ENCODE measurements at places on chromosomes 11 and 22. TPM values are rescaled to one million over a fixed set of nuclear protein-coding genes. Genes with fewer than 3 reads are reported as not detected.
A peak's percentile ranks its signal among the peaks of the same experiment; 100 is the strongest.

Gene F2
- not detected for total RNA-seq

Gene PAX6
- total RNA-seq = not detected

Gene NDUFS8
- 291 TPM for total RNA-seq

Gene TMPRSS5
- not detected for total RNA-seq

GRCh38 chr22:19619144-19620009 lies 94.9 kb upstream of the SEPTIN5 start:
- no peaks in the 10 kb centered on the region for H3K27me3 ChIP-seq
- no peaks in the 10 kb centered on the region for H3K4me1 ChIP-seq

DNA sequence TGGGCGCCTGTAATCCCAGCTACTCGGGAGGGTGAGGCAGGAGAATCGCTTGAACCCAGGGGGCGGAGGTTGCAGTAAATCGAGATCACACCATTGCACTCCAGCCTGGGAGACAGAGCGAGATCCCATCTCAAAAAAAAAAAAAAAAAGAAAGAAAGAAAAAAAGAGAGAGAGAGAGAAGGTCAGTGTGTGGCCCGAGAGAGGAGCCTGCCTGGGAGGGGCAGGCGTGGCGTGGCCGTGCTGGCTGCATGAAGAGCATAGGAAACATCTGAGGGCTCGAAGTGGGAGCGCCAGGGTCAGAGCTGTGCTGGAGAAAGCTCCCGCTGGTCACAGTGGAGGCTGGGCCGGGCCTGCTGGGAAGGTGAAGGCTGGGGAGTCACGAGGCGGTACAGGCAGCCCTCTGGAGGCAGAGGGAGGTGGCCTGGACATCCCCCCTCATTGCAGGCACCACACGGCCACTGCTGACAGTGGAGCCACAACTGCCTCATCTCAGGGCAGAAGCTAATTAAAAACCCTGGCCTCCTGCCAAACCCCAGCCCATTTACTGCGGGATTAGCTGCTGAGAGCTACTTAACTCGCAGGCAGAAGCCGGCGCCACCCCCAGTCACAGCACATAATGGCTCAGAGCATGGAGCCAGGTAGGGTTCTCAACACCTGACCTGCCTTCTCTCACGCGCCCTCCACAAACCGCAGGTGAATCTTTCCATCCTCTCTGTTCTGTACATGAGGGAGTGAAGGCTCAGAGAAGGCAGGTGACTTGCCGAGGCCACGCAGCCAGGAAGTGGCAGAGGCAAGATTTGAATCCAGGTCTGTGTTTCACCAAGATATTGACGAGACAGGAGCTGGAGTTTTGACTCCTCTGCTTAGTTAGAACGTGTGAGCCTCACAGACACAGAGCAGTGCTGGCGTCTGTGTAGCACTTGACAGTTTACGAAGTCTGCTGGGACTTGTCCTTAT lies 32.6 kb downstream of the NFAM1 start:
- H3K27ac ChIP-seq = no peak overlapping the region
- H3K27me3 ChIP-seq = no peaks in the 10 kb centered on the region
- no peak for DNase-seq
- no peak overlapping the region for H3K4me3 ChIP-seq
- no peaks in the 10 kb centered on the region for H3K36me3 ChIP-seq
- H3K4me1 ChIP-seq = no peaks in the 10 kb centered on the region

GRCh38 chr22:24134090-24134846 lies 47.0 kb upstream of the SUSD2 start:
- no peaks in the 10 kb centered on the region for H3K36me3 ChIP-seq
- H3K27me3 ChIP-seq = no peaks in the 10 kb centered on the region
- peak; percentile 37 for DNase-seq
- H3K4me3 ChIP-seq = no peak overlapping the region

GRCh38 chr11:47461876-47462275 lies 12.9 kb upstream of the RAPSN start:
- H3K36me3 ChIP-seq = no peaks in the 10 kb centered on the region
- DNase-seq = no peak
- H3K4me3 ChIP-seq = no peak overlapping the region
- peaks cover 5% of the 10 kb centered on the region for H3K4me1 ChIP-seq

- H3K27ac ChIP-seq = no peak overlapping the region
- no peaks in the 10 kb centered on the region for H3K4me1 ChIP-seq
- H3K27me3 ChIP-seq = no peaks in the 10 kb centered on the region
Measured at GRCh38 chr11:20362481-20362880, 1.0 kb upstream of the HTATIP2 start.

All from uterus (tissue), 4 donors.